Bronchus fibroblast of lung (primary cell): ENCODE measurements at places on chromosomes 5 and 9. TPM values are rescaled to one million over a fixed set of nuclear protein-coding genes. Genes with fewer than 3 reads are reported as not detected.

The CSF1R gene
- 0.89 TPM in 1 of 2 replicates, not detected in the other for total RNA-seq

The SNCAIP gene
- total RNA-seq = 1.3 and 3.3 TPM in 2 replicates

The TEK gene
- 1.9 and 2.2 TPM in 2 replicates for total RNA-seq

The SPINK7 gene
- not detected in 2 replicates for total RNA-seq

The IL5 gene
- total RNA-seq = not detected in 2 replicates

The ECSCR gene
- total RNA-seq = 1.0 and 1.2 TPM in 2 replicates

The SHOC1 gene
- total RNA-seq = under 0.01 TPM in 1 of 2 replicates, not detected in the other

The PCAT7 gene
- not detected in 2 replicates for total RNA-seq

The NEK6 gene
- 40.9 and 44.0 TPM in 2 replicates for total RNA-seq

The SPINK6 gene
- total RNA-seq = not detected in 2 replicates

The ZFP2 gene
- 0.67 and 1.0 TPM in 2 replicates for total RNA-seq

The OR1J1 gene
- total RNA-seq = not detected in 2 replicates

The C5orf52 gene
- total RNA-seq = not detected in 2 replicates

The NTRK2 gene
- total RNA-seq = under 0.01 TPM in 1 of 2 replicates, not detected in the other

The SPINK5 gene
- not detected in 2 replicates for total RNA-seq

The LPAR1 gene
- 106 and 111 TPM in 2 replicates for total RNA-seq

The CARD9 gene
- 1.9 and 2.4 TPM in 2 replicates for total RNA-seq

The CDX1 gene
- not detected in 2 replicates for total RNA-seq

The AGXT2 gene
- total RNA-seq = not detected in 2 replicates

The ADAMTSL2 gene
- not detected in 2 replicates for total RNA-seq

The GMCL2 gene
- not detected in 2 replicates for total RNA-seq

The CDC25C gene
- total RNA-seq = 21.9 and 29.4 TPM in 2 replicates

The INPP5E gene
- total RNA-seq = 10.0 and 11.9 TPM in 2 replicates

The KLF4 gene
- total RNA-seq = 8.7 and 11.3 TPM in 2 replicates

The LECT2 gene
- not detected in 2 replicates for total RNA-seq

The SLC34A1 gene
- total RNA-seq = not detected in 2 replicates

The CNTLN gene
- total RNA-seq = 5.9 and 8.2 TPM in 2 replicates

The PARP8 gene
- total RNA-seq = 3.3 and 3.4 TPM in 2 replicates

The ADAMTS13 gene
- total RNA-seq = 0.89 and 1.2 TPM in 2 replicates

The PROB1 gene
- total RNA-seq = 1.2 and 1.5 TPM in 2 replicates

The ERAP2 gene
- 14.9 and 19.5 TPM in 2 replicates for total RNA-seq

The GLDC gene
- total RNA-seq = 0.30 and 0.34 TPM in 2 replicates

The CERCAM gene
- total RNA-seq = 58.6 and 63.5 TPM in 2 replicates

The CNOT6 gene
- 5.9 and 6.1 TPM in 2 replicates for total RNA-seq

The ELOVL7 gene
- total RNA-seq = 0.34 TPM in 1 of 2 replicates, not detected in the other

The IL4 gene
- total RNA-seq = not detected in 2 replicates

The UBE2QL1 gene
- total RNA-seq = not detected in 2 replicates

The SMIM32 gene
- total RNA-seq = not detected in 2 replicates

The BRD3 gene
- 7.6 and 9.2 TPM in 2 replicates for total RNA-seq

The ADAMTS19 gene
- total RNA-seq = under 0.01 TPM in 1 of 2 replicates, not detected in the other

The FAM169A gene
- 0.89 and 2.5 TPM in 2 replicates for total RNA-seq

The KDM4C gene
- total RNA-seq = 8.0 and 9.6 TPM in 2 replicates

The MEGF10 gene
- total RNA-seq = under 0.01 TPM in 1 of 2 replicates, not detected in the other

The DBH gene
- total RNA-seq = not detected in 2 replicates

The NOXA1 gene
- total RNA-seq = 0.15 and 0.17 TPM in 2 replicates

The SMC5 gene
- 10.9 and 16.1 TPM in 2 replicates for total RNA-seq
